Stimulated activated naive CD8-positive, alpha-beta T cell treated with anti-CD3 and anti-CD28 coated beads, Interleukin-15, Interleukin-2, amounts not matched to agents 100 U/mL and 50 U/mL, for 24 hours (primary cell): ENCODE measurements at places on chromosomes 3 and 15.

GRCh38 chr3:179676081-179676480 lies 23.2 kb downstream of the USP13 start:
- DNase-seq, result no peak

- peak; percentile 27 for DNase-seq
These were observed 216.9 kb downstream of the IGSF11 start for GRCh38 chr3:118817748-118818165.

DNA sequence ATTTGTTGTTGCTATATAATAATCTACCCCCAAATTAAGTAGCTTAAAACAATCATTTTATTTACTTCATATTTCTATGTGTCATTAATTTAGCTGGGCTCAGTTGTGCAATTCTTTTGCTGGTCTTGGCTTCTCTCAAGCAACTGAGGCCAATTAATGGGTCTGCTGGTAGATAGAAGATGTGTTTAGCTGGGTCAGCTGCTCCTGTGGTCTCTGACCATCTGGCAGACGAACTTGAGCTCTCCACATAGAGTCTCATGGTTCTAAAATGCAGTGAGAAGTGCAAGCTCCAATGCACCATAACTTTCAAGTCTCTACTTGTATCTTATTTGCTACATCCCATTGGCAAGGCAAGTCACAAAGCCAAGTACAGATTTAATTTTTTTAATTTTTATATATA lies 515.6 kb downstream of the ZIC1 start:
- no peak for DNase-seq

GRCh38 chr3:166877971-166878370 lies 502.1 kb downstream of the ZBBX start:
- DNase-seq, result no peak

- no peak for DNase-seq
These were observed 126.1 kb downstream of the AQP9 start for GRCh38 chr15:58264053-58264971.

DNA sequence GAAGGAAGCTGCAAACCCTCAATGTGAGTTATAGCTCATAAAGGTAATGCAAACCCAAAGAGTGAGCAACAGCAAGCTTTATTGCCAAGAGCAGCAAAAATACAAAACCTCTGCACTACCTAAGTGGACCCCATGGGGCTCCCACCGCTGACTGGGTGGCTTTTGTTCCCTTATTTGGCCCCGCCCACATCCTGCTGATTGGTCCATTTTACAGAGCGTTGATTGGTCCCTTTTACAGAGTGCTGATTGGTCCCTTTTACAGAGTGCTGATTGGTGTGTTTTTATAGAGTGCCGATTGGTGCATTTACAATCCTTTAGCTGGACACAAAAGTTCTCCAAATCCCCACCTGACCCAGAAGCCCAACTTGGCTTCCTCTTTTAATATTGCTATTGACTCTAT lies 154.5 kb upstream of the NSMCE3 start:
- no peak for DNase-seq

GRCh38 chr3:88189361-88189810 lies 39.6 kb downstream of the C3orf38 start:
- no peak for DNase-seq

GRCh38 chr15:70202756-70203155 lies 105.0 kb upstream of the TLE3 start:
- no peak for DNase-seq

DNA sequence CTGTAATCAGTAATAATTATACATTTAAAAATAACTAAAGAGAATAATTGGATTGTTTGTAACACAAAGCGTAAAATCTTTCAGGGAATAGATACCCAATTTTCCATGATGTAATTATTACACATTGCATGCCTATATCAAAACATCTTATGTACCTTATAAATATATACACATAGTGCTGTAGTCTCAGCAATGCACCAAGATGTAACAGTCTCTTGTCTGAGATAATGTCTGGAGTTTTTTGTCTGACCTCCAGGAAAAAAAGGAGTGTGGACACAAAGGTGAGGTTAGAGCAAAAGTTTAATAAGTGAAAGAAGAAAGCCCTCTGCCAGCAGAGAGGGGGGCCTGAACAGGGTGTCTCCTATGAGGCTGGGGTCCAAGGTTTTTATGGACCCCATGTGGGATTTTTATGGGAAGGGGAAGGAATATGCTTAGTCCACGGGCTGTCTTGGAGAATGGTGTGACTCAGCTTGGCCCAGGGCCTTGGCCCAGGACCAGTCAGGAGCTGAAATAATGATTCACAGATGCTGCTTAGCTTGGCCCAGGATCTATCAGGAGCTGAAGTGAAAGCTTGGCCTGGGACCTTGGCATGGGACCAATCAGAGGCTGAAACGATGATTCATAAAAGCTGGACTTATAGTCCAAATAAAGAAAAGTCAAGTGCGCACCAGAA lies 545.0 kb downstream of the ZPLD1 start:
- DNase-seq, result no peak

GRCh38 chr3:107211608-107212007 lies 165.6 kb upstream of the CCDC54 start:
- no peak for DNase-seq

DNA sequence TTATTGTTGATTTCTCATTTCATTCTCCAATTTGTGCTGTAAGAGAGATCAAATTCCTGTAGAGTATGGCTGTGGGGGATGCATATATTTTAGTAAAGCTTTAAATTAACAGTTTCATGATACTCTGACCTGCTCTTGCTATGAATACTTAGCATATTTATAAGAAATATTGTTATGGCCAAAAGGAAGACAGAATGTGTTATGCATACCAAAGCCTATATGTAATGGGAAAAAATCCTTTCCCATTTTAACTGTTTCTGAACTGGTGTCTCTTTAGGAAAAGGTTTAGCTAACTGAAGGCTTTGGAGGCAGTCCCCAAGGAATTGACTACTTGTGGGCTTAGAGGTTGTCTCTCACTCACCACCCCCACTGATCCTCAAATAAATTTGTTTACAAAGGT lies 59.2 kb downstream of the CADPS start:
- DNase-seq, result no peak

GRCh38 chr3:170419557-170420087 lies 954 bp downstream of the CLDN11 start:
- DNase-seq, result peak; percentile 16

DNA sequence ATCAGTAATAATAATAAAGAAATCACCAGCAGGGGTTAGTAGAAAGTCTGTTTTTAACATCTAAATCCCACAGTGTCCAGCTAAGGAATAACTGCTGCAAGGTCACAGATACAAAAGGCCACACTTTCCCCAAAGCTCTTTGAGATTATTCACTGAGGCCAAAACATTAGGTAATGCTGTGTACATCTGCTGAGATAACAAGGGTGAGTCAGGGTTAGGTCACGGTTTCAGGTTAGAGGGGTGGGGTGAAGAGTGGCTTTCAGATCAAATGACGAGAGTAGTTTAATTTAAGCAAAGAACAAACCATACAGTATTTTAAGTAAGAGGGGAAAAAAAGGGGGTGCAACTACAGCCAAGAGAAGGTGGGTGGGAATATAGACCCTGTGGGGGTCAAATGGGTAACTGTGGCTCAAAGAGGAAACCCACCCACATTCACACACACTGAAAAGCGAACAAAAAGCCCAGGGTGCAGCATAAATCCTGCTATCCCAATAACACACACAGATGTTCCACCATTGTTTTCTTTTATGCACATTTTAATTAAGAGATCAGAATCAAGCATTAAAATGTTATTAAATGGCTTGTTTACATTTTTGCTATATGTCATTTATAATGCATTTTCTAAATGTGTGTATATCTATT lies 412.9 kb downstream of the TIGIT start:
- peak; percentile 40 for DNase-seq

DNA sequence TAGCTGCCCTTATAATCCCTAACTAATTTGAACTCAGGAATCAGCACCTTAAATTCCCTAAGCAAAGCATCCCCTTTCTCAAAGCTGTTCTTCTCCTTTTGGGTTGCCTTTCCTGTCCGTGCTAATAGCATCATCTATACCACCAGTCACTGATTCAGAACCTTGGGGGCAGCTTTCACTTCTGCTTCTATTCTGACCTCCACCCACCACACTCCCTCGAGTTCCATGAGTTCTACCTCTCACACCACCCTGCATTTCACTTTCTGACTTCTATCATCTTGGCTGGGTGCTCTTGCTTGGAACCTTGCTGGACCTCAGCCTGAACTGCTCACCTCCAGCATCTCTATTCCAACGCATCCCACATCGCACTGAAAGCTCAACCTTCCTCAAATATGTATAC lies 55.4 kb upstream of the KCNMB2 start:
- DNase-seq, result no peak

DNA sequence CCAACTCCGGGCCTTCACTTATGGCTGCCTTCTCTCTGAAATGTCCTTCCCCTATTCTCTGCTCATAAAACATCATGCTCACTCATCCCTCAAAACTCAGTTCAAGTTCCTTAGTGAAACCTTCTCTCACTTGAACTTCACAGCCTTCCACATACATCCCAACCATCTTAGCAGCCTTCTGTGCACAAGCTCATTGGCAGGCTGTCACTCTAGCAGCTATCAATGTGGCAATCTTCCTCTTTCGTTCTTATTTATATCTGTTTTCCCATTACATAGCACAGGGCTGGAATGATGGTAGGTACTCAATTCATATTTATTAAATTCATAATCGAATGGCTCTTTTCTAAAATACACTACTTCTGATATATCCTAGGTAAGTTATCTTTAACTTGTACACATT lies 66.4 kb upstream of the MCTP2 start:
- DNase-seq, result no peak

GRCh38 chr3:29334706-29335105 lies 53.8 kb downstream of the RBMS3 start:
- no peak for DNase-seq

GRCh38 chr15:89469426-89470096 lies 26.8 kb downstream of the RHCG start:
- DNase-seq, result no peak

DNA sequence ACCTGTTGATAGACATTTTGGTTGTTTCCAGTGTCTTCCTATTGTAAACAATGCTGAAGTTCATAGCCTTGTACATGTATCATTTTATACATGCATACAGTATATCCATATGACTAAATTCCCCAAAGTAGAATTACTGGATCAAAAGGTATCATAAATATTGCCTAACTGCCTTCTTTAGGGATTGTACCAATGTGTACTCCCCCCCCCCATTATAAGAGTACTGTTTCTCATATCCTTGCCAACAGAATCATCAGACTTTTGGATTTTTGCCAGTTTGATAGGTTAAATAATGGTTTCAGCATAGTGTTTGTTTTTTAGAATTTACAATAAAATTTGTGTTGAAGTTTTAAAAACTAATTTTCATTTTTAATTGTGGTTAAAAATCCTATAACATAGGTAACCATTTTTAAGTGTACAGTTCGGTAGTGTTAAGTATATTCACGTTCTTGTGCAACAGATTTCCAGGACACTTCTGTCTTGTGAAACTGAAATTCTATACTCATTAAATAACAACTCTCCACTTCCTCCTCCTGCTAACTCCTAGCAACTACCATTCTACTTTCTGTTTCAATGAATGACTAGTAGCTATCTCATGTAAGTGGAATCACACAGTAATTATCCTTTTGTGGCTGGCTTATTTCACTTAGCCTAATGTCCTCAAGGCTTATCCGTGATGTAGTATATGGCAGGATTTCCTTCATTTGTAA lies 30.8 kb upstream of the MAP3K13 start:
- DNase-seq, result no peak

GRCh38 chr15:27679731-27680471 lies 419.2 kb downstream of the OCA2 start:
- DNase-seq, result no peak

- DNase-seq, result no peak
These were observed 104.6 kb downstream of the ZIC4 start for GRCh38 chr3:147301781-147302180.

- no peak for DNase-seq
These were observed 180.2 kb upstream of the NR2F2 start for GRCh38 chr15:96150254-96150653.

DNA sequence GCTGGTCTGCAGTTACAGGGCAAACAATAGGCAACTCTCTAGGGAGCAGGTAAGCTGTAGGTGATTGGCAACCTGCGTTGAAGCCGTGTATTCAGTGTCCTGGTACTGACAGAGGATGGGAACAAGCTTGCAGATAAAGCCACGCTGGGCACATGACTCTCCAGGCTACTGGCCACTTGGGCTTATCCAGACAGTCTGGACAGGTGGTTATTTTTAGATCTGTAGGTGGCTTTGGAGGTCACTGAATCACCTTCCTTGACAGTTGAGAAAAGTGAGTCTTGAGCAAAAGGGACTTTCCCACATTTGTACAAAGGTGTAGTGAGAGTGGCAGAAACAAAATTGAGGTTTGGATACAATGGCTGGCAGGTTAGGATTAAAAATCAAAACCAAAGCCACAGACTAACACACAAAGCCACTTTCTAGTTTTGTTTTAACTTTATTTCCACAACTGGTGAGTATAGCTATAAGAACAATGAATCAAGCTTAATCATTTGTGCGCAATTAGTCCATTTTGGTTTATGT lies 22.3 kb upstream of the IL1RAP start:
- DNase-seq, result peak; percentile 25

GRCh38 chr3:177133860-177134815 lies 63.1 kb downstream of the TBL1XR1 start:
- DNase-seq, result no peak

DNA sequence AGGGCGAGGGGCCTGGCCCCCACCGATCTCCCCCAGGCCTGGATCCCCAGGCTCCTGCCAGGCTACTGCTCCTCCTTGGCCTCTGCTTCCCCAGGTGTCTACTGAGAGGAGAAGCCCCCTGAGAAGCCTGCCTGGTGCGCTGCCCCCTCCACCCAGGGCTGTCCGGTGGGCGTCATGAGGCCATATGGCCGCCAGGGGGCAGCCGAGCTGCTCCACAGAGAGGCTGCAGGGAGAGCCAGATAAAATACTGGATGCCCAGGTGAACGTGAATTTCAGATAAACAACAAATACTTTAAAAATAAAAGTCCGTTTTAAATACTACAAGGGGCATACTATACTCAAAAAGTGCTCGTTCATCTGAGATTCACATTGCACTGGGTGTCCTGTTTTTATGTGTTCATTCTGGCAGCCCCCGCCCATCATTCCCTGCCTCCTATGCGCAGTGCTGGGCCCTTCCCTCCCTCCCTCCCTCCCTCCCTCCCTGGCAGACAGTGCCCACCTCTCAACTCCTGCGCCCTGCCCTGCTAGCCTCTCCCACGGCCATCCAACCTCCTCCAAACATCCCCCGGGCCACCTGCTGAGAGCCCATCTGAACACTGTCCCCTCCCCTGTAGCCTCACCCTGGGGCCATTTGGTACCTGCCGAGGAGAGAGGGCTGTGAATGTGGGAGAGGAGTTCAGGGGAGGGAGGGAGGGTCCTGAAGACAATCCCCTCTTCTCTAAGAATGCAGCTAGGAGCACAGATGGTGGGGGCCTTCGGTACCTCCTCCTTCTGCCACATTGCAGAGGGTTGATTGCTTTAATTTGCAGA lies 29.6 kb downstream of the PSTPIP1 start:
- peak; percentile 84 for DNase-seq

DNA sequence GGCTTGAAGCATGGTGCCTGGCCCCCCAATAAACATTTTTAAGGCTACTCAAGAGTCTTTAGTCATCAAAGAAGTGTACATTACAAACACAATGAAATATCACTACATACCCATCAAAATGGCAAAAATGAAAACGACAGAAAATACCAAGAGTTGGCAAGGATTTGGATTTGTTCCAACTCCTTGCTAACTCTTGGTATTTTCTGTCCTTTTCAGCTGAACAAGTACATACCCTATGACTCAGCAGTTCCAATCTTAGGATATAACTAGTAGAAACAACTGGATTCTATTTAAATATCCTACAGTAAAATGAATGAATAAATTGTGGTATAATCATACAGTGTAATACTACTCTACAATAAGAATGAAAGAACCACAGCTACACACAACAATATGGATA lies 25.1 kb upstream of the GABPB1 start:
- DNase-seq, result no peak
